ENCODE measurements at places on chromosomes 3 and 15.
A peak's percentile ranks its signal among the peaks of the same experiment; 100 is the strongest.

DNA sequence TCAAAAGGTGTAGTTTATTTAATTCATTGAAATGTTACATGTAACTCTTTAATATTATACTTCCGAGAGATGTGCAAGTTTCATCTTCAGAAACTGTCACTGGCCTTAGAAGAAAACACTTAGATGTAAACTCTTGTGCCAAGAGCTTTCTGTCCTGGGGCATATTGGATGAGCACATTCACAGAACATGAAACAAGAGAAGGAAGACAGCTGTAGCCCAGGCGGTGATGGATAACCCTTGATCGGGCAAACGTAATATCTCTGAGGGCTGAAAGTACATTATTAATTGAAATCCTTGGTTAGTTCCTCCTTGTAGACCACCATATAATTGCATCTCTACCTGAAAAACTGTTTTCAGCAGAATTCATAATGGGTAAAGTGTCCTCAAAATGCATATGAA lies 67.4 kb downstream of the MECOM start:
- no peak for DNase-seq

GRCh38 chr3:162295323-162295983 lies 798.8 kb downstream of the OTOL1 start:
- no peak for DNase-seq

DNA sequence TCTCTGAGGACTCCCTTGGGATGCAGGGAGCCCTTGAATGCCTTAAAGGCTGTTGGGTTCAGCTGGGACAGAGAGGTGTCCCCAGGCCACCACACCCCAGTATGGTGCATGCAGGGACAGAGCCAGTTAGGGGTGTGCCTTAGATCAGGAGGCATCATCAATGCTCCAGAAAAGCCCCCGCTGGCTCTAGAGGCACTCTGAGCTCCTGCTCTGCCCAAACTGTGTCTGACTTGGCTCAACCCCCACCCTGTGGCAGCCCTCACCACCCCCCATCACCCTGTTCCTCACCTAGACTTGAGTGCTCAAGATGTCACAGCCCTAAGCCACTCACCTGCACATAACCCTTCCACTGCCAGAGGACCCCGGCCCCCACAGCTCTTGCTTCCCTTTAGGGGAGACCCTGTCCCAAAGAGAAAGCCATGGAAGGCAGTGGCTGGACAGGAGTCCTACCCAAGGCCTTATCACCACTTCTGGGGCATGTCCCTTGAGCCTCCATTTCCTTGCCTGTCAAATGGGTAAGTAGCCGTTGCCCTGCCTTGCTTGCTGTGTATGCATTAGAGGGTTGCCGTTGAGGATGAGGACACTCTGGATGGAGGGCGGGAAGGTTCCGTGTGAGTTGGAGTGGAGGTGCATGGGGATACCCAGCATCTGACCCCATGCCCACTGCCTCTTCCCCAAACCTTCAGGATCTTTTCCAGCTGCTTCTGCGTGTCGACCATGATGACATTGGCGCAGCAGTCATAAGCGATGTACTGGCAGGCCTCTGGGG lies 41.4 kb downstream of the ACSBG1 start:
- DNase-seq: no peak

- no peak for DNase-seq
Observed at GRCh38 chr3:37145611-37146010, 28.8 kb downstream of the LRRFIP2 start.

GRCh38 chr3:40939030-40939740 lies 260.1 kb upstream of the CTNNB1 start:
- DNase-seq: no peak

DNA sequence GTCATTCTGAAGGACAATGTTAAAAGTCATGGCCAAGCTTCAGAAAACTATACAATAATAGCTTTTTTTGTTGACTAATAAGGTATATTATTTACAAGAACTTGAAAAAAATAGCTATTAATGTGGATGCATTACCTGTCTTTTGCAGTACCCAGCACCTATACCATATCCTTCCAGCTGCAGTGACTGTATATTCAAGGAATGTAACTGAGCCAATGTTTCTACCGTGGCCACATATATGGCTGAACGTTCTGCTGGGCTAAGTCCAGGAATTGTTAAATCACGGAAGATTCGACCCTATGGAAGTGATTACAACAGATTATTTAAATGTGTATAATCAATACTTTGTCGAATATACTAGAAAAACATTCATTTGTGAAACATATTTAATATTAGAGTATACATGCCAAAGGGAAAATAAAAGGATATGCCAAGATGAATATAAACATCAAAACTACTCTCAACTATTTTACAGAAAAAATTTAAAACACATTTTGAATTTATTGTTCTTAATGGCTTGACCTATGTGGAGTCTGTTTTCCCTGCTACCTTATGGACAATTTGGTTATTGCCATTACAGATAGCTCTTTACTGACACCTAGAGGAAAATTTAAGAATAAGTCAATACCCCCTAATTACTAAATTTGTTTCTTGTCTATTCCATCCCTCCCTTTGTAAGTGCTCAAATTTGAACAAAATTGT lies 17.6 kb downstream of the ACAD11 start:
- DNase-seq: peak; percentile 67

DNA sequence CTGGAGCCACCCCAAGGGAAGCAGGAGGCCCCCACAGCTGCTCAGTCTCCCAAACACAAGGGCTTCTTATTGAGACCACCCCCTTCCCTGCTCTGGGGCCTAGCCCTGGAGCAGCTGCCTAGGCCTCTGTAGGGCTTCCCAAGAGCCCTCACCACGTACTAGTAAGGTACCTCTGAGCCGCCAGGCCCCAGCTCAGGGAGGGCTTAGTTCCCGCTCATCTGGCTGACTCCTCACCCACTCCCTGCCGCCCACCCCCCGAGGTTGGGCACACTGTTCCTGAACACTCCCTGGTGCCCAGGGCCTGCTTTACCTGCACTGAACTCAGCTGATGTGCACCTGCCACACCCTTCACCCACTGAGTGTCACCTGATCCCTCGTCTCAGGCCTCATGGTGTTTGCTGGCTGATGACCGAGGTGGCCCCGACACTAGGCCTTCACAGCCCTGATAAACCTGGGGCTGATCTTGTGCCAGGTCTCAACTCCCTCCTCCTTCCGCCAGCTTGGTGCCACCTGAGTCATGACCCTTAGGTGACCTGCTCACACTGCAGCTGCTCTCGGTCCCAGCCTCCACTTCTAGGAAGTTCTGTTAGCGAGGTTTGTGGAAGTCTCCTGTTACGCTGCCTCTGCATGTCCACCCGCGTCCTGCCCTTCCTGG lies 18.0 kb upstream of the SPTBN5 start:
- no peak for DNase-seq

GRCh38 chr3:129890891-129891290 lies 2.6 kb downstream of the TMCC1 start:
- DNase-seq: no peak

DNA sequence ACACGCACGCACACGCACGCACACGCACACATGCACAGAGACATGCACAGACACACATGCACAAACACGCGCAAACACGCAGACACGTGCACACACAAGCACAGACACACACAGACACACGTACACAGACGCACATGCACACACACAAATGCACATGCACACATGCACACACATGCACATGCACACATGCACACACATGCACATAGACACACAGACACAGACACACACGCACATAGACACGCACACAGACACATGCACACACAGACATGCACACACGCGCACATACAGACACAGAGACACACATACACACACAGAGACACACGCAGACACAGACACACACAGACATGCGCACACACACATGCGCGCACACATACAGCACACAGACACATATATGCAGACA lies 26.4 kb upstream of the PIGZ start:
- no peak for DNase-seq

DNA sequence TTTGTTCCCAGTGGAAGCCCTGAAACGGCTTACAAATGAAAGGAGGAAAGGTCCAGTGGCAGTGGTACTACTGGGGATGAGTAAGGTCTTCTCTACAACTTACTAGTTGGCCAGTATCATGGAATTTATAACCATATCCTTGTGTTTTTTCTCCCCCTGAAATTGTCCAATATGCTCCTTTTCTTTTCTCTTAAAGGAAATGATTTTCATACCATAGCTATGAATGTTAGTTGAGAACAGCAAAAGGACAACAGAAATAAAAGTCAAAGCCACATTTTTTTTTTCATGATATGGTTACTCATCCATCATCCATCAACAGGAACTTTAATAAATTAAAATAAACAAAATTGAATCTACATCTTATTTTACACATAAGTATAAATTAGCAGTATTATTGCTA lies 450.4 kb downstream of the MFSD1 start:
- no peak for DNase-seq
